ENCODE measurements at places on chromosomes 16 and 17.

DNA sequence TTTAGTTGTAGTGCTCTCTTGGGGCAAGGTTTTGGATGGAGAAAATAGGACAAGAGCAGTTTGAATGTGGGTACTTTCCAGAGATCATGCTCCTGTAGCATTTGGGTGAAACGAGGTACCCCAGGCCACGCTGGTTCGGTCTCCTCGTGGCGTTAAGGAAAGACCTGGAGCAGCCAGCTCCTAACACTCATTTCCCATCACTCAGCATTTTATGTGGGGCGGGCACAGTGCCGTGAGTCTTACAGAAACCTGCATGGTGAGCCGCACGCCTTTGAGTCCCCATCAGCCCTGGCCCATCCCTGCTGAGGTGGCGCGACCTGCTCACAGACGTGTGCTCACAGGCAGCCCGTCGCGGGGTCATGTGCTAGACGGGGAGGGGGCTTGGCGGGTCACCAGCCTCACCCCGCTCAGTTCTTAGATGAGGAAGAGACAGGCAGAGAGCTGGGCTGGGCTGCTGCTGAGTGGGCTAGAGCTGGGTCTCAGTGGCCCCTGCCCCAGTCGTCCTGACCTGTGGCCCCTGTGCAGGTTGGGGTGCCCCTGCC, 37.3 kb downstream of the TBCD start:
- DNase-seq, result no peak

DNA sequence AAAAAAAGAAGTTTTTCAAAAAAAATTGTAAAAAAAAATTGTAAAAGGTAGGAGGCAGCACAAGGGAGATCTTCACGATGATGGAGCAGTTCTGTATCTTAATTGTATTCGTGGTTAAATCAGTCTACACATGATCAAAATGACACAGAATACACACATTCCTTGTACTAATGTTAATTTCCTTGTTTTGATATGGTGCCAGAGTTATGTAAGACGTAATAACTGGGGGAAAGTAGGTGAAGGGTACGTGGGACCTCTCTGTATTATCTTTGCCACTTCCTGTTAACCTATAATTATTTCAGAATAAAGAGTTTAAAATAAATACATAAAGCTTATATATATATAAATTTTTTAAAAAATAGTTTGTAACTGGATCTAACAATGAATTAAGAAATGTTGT, 36.8 kb downstream of the HELZ start:
- DNase-seq, result no peak

- no peak for DNase-seq
These were observed 22.0 kb downstream of the KPNA2 start for GRCh38 chr17:68057531-68057952.

DNA sequence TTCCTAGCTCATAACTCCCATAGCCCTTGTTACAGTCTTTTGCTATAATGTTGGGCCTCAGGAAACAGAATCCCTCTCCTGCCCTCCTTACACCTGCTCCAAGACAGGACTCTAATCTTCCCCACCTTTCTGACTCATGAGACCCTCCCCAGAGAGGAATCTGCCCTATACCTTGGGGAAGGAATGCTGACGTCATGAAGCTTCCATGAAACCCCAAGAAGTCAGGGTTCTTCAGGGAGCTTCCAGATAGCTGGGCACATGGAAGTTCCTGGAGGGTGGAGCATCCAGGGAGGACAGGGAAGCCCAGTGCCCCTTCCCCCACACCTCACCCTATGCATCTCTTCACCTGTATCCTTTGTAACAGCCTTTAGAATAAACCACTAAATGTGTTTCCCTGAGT, 285.7 kb downstream of the SOX9 start:
- no peak for DNase-seq
